ENCODE measurements at places on chromosomes 12 and 14.
A peak's percentile ranks its signal among the peaks of the same experiment; 100 is the strongest.

GRCh38 chr12:91622037-91622436 lies 439.4 kb upstream of the DCN start:
- DNase-seq = no peak

GRCh38 chr12:2624543-2625288 lies 170.1 kb upstream of the FKBP4 start:
- DNase-seq = no peak

DNA sequence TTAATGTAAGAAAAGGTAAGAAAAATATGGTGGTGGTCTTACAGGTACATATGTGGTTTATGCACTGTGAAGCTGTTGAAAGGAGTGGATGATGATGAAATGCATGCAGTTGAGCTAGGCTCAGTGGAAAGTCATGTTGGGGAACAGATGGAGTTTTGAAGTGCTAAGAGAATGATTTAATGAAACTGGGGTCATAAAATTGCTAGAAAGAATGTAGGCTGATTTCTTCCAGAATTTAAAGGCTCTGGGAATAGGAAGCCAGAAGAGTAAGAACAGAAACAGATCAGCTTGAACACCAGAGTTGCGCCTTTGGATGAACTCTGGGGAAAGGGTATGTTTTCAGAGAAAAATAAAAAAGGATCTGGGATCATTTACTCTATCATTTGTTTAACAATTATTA lies 146.5 kb downstream of the MON2 start:
- DNase-seq = no peak

DNA sequence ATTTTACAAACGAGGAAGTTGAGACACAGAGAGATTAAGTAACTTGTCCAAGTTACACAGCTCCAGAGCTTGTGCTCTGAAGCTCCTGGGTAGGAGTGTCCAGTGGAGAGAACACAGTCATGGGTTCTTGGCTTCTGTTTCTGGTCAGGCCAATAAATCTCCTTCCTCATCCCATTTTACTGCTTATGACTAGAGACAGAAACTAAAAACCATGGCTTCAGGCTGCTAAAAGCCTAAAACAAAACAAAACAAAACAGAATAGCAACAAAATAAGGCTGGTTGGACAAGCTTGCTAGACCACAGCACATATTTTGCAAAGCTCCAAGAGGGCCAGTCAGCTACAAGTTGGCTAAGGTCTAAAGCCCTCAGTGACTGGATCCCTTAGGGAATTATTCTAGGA lies 49.8 kb downstream of the PTGER2 start:
- no peak for DNase-seq

DNA sequence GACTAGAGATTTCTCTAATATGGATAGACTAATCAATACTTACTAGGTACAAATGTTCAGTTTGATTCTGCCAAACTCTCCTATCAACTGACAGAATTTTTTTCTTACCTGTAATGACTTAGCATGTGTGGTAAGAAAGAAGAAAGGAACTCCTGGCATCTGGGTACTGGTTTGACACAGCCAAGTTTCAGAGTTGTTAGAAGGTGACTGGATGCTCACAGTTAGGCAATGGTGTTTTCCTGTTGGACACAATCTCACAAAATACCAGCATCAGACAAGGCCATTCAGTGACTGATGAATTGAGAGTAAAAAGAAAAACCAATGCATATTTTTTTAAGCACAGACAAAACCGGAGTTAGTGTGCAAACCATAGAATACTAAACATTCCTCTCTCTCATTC lies 4.2 kb downstream of the MUCL1 start:
- no peak for DNase-seq

DNA sequence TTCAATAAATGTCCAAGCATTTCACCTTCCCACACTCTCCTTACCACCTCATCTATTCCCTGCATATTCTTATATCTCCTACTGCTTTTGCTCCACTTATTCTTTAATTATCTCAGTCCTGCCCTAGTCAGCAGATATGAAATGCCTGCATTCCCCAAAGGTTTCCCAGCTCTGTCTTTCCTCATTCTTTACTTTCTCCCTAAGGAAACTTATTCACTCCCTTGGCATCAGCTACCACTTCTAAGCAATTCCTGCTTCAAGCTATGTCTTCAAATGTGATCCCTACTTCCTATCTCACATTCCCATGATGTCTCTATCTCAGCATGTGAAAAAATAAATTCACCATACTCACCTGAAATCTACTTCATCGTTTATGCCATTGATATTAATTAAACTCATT lies 111.8 kb downstream of the CAPZA3 start:
- DNase-seq = no peak

GRCh38 chr12:66024949-66025348 lies 105.6 kb downstream of the LLPH start:
- DNase-seq = no peak

DNA sequence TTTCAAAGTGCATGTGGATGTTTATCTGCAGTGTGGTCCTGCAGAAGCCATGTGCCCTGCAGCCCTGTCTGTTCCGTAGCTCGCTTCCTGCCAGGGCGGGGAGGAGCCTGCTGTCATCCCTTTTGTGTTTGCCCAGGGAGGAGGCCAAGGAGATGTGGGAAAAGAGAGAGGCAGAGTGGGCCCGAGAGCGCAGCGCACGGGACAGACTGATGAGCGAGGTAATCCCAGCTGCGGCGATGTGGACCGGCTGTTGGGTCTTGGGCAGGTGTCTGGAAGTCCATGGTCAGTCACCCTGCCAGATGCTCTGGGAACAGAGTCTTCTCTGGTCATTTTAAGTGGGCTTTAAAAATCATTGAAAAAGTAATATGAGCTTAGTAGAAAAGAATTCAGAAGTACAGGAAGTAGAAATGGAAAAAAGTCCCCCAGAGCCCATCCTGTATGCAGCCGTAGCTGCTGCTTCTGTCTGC lies 12.8 kb downstream of the TCHP start:
- DNase-seq = no peak

GRCh38 chr12:71865166-71865713 lies 25.7 kb downstream of the TBC1D15 start:
- DNase-seq = no peak

DNA sequence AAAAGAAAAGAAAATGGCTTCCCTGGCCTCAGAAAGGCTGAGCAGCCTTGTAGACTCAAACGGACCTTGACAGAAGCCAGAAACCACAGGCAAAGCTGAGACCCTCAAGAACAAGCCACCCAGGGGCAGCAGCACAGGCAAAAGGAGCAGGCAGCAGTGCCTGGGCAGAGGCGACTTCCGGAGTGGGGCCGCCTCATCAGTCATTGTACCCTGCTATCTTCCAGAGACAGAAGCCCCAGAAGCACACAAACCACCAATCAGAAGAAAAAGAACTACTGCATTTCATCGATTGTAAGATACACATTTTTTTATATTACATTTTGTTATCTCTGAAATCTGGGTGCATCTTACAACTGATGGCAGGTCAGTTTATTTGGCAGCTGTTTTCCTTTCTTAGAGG lies 58.2 kb upstream of the ZFP36L1 start:
- no peak for DNase-seq

DNA sequence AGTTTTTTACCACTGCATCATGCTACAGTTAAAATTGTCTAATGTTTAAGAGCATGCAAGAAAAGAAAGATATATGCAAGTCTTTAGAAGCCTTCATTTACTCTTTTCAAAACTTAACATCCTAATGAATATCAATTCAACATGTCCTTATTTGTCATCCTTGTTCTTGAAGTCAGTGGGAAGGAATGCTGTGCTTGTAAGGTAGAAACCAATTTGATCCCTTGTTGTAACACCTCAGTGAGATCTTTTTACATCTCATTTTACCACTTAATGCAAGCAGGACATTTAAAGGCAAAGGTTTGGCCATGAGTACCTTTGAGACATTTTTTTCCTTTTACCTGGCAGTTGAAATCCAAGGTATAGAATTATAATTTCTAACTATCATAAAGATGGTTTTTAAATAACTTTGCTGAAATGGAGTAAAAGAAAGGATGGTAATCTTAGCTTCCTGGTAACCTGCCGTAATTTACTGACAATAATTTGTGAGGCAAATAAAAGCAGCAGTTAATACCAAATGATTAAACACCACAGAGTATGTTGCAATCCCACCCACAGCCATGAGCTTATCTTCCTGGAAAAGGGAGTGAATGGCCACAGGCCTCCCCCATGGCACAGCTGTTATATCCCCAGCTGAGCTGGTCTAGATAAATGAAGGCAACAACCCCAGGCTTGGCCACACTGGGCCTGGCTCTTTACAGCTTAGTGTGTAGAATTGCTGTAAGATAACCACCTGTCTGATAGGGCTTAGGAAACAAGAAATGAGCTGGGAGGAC lies 33.2 kb upstream of the STRN3 start:
- DNase-seq = no peak

DNA sequence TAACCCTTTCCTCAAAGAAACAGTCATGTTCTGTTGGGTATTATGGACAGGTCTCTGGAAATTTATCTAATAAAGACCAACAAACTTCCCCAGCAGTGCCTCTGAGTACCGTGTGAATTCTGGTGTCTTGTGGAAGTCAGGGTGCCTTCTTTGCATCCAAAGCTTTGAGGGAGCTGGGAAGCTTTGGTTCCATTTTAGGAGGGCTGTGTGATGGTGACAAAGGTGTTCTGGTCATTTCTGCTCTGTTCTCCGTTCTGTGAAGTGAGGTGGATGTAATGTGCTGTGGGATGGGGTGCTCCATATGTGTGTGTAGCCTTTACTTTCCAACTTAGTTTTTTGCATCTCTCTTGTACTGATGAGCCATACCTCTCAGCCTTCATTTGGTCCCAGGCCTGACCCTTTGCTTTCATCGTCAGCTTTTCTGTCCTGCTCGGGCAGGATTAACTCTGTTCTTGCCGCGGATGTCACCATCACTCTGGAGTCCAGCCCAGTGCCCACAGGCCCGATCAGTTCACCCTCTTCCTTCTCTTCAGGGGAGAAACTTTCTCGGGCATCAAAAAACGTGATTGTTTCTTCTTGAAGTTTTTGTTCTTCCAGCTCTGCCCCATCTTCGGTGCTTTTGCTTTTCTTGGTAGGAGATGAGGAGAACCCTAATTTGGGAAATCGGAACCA lies 13.2 kb downstream of the PLD4 start:
- no peak for DNase-seq

- DNase-seq = no peak
Observed at GRCh38 chr12:99911081-99911480, 73.7 kb downstream of the ANKS1B start.

GRCh38 chr12:12776261-12776660 lies 9.2 kb upstream of the APOLD1 start:
- no peak for DNase-seq

GRCh38 chr14:75242546-75243273 lies 35.9 kb upstream of the FOS start:
- DNase-seq = no peak

GRCh38 chr14:72558721-72559120 lies 335.2 kb downstream of the DPF3 start:
- no peak for DNase-seq

DNA sequence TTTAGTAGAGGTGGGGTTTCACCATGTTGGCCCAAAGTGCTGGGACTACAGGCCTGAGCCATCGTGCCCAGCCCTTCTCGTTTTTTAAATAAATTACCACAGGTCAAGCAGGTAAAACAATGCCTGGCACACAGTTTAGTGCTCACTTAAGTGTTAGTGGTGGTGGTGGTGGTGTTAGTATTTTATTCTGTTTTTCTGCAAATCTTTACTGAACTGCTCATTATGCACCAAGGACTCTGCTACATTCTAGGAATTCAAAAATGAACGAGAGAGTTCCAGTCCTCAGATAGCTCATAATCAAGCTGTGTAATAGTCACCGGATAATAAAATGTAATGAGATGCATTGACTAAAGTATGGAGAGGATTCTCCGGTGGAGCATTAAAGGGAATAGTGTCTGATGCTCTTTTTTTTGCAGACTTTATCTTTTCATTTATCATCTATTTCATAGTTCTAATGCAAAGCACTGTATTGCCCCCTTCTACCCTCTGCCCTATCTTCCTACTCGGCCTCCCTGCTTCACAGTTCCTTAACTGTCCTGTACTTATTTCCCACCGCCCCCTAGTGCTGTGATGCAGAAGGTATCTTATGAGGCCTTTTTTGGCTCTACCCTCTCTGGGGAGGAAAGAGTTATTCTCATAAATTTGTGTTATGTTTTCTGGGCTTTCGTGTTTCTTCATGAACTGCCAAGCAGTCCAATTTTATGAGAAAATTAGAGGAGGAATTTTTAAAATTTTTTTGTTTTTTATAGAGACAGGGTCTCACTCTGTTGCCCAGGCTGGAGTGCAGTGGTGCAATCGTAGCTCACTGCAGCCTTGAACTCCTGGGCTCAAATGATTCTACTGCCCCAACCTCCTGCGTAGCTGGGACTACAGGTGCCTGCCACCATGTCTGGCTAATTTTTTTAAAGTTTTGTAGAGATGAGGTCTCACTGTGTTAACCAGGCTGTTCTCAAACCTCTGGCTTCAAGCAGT lies 1.0 kb downstream of the ITFG2 start:
- DNase-seq = peak; percentile 32

GRCh38 chr14:84969501-84969900 lies 560.4 kb upstream of the FLRT2 start:
- DNase-seq = no peak

- no peak for DNase-seq
Observed at GRCh38 chr12:73863546-73863945, 674.1 kb upstream of the ATXN7L3B start.

DNA sequence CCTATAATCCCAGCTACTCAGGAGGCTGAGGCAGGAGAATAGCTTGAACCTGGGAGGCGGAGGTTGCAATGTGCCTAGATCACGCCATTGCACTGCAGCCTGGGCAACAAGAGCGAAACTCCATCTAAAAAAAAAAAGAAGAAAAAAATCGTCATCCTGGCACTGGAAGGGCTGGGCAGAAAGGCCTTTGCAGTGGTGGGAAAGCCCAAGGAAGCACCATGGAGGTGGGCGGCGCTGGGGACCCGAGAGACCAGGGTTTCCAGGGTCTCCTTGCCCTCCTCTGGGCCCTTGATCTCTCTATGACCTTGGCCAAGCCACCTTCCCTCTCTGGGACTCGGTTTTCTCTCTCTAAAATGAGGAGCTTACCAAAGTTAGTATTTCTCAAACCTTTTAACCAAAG lies 65.4 kb downstream of the LGMN start:
- no peak for DNase-seq

GRCh38 chr12:25755971-25756260 lies 202.6 kb upstream of the RASSF8 start:
- DNase-seq = no peak

DNA sequence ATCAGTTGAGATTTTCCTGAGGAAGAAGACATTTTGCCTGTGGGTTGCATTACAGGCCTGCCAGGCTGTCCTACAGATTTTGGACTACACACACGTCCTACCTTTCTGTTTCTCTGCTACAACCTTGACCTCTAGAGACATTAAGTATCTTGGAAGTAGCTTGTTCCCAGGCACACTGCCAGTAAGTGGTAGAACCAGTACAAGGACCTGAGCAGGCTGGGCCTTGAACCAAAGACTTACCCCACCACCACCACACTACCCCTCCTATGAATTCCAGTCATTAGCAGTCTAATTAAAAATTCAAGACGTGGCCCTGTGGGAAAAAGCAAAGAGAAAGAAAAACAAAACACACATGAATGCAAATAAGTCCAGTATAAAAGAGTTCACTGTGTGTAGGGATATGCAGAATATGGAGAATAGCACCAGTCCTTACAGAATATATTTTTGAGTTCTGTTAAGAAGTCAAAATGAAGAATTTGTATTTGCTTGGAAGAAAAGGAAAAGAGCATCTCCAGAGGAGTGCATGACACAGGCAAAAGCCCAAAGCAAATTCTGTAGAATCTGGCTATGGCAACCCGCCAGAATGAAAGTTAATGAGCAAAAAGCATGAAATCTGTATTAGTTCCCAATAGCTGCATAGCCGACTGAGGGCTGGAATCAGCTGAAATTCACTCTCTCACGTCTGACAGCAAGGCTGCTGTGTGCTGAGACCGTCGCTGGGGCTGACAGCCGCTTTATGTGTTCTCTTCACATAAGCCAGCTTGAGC lies 74.3 kb upstream of the ST8SIA1 start:
- no peak for DNase-seq

- DNase-seq = no peak
Observed at GRCh38 chr12:79644274-79645234, 46.2 kb downstream of the PAWR start.
